Transverse colon (tissue), 4 donors: ENCODE measurements at places on chromosomes 5 and 9.

DNA sequence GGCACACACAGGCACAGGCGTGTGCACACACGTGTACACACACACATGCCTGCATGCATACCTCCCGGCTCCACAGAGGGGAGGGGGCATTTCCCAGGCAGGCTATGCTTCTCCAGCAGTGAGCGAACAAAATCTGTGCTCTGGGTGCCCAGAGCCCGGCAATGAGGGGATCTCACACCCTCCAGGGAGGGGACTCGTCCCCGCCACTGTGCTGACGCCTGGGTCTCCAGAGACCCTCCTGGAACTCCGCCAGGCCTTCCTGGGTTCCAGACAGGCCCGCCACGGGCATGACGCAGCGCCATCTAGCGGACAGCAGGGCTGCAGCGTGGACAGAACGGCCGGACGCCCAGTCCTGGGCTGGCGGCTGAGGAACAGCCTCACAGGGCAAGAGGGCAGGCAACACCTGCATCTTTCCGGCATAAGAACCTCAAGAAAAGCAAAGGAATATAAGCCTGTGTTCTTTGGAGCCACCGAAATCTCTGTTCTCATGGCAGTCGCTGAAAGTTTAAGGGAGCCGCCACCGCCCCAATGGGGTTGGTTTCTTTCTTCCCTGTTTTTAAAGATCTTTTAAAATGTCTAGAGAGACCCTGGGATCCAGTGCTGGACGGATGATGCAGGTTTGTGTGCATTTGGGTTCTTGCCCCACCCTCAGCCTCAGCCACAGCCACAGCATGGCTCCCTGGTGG, 135.6 kb upstream of the PPP1R26 start:
- no peaks in the 10 kb centered on the region for H3K4me1 ChIP-seq
- H3K27me3 ChIP-seq, result peaks cover 28% of the 10 kb centered on the region
- peak; percentile 52 for DNase-seq
- no peak overlapping the region for H3K27ac ChIP-seq
- no peaks in the 10 kb centered on the region for H3K36me3 ChIP-seq
- no peak overlapping the region for H3K4me3 ChIP-seq

- H3K36me3 ChIP-seq, result no peaks in the 10 kb centered on the region
- H3K4me3 ChIP-seq, result no peak overlapping the region
- H3K27me3 ChIP-seq, result no peaks in the 10 kb centered on the region
- no peak for DNase-seq
- no peaks in the 10 kb centered on the region for H3K4me1 ChIP-seq
These were observed 2380.4 kb downstream of the MAT2B start for GRCh38 chr5:165885623-165886350.

- H3K36me3 ChIP-seq, result no peaks in the 10 kb centered on the region
- H3K4me1 ChIP-seq, result no peaks in the 10 kb centered on the region
- no peak overlapping the region for H3K4me3 ChIP-seq
- no peak overlapping the region for H3K27ac ChIP-seq
- no peak for DNase-seq
These were observed 24.9 kb downstream of the MELK start for GRCh38 chr9:36597412-36598178.

DNA sequence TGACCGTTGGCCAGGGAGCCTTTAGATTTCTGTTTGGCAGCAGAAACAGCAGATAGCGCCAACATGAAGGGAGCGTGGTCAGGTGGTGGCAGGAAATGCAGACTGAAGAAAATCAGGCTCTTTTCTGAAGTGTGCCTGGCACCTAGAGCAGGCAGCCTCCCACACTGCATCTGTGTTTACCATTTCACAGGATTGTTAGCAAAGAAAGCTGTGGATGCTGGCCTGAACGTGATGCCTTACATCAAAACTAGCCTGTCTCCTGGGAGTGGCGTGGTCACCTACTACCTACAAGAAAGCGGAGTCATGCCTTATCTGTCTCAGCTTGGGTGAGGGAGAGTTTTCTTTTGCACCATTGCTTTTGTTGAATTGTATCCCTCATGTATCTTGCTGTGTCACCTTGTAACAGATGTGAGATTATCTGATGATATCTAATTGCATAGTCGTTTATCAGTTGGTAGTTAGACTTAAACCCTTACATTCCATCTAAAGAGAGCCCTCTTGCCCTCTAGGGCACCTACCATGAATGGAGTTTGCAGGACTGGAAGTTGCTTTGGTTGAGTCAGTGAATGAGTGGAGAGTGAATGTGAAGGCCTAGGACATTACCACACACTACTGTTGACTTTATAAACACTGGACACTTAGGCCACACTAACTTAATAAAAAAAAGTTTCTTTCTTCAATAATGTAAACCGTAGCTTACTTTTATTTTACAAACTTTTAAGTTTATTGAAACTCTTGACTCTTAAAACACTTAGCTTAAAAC, 42.8 kb downstream of the ACO1 start:
- H3K36me3 ChIP-seq, result peaks cover 15% of the 10 kb centered on the region
- no peaks in the 10 kb centered on the region for H3K27me3 ChIP-seq
- H3K27ac ChIP-seq, result no peak overlapping the region
- peak; percentile 28 for DNase-seq

GRCh38 chr9:102209176-102209575, 470.7 kb upstream of the GRIN3A start:
- no peaks in the 10 kb centered on the region for H3K27me3 ChIP-seq
- DNase-seq, result no peak
- H3K4me1 ChIP-seq, result no peaks in the 10 kb centered on the region
